Right cardiac atrium (tissue), 5 donors: ENCODE measurements at places on chromosomes 11 and 22. TPM values are rescaled to one million over a fixed set of nuclear protein-coding genes. Genes with fewer than 3 reads are reported as not detected.
A peak's percentile ranks its signal among the peaks of the same experiment; 100 is the strongest.

FZD4 gene
- 13.9 TPM for polyA plus RNA-seq

OR52N4 gene
- polyA plus RNA-seq = not detected

MPZL3 gene
- 0.77 TPM for polyA plus RNA-seq

SLC35C1 gene
- polyA plus RNA-seq = 7.3 TPM

GRCh38 chr22:24554313-24555164 lies at the start of gene GUCD1:
GUCD1 (minus strand) TSS chr22:24555138; CDS start chr22:24554991, 147 bp downstream.
- DNase-seq = no peak

GRCh38 chr22:49638001-49638400 lies 189.7 kb downstream of the BRD1 start:
- DNase-seq = peak; percentile 42

VSIG10L2 gene
- polyA plus RNA-seq = 0.29 TPM

GRCh38 chr11:5486421-5486820 lies 2.1 kb upstream of the OR52D1 start:
- DNase-seq = no peak

- no peak for DNase-seq
Observed at GRCh38 chr11:19648321-19648720, 64.3 kb upstream of the NAV2 start.

DNA sequence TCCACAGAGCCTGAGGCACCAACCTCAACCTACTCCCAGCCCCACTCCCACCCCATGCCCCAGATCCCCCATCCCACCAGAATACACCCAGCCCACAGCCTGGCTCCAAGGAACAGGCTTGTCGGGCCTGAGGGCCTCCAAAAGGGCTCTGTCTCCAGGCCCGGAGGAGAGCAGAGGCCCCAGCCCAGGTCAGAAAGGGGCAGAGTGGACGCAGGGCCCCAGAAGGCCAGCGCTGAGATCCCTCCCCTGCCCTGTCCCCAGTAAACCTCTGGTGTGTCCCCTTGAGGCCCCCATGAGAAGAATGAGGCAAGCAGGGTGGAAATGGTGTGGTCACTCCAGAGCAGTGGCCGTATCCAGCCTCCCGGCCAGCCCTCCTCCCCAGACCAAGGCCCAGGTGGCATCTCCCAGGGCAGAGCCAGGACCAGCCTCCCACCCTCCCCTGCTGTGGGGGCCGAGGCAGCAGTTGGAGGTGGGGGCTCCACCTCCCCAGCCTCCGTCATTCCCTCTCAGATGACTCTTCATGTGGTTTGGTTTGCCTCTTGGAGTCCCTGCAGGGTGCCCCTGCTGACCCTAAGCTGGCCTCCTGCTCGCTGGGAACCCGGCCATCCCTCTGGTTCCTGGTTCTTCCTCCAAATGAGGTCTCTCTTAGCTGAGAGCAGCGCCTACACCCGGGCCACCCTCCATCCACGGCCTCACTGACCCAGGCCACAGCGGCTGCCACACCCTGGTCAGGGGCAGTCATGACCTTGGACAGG lies 195.0 kb downstream of the IGLL1 start:
- no peak for DNase-seq

- no peak for DNase-seq
Observed at GRCh38 chr11:107704451-107704850, 7.4 kb downstream of the SLN start.

DNA sequence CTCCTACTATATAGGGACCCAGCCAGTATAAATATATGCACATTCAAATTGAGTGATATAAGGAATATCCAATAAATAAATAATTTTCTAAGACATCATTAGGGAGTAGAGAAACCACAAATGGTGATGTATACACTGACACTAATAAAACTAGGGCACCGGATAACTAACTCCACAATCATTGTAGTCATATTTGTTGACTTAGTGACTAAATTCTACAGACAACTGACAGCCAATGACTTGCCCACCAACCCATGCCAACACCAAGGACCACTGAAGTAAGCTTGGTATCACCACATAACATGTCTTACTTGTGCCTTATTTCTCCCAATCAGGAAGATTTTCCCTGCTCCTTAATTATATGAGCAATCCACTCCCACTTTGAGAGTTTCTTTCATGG lies 139.6 kb upstream of the TRPC6 start:
- DNase-seq = no peak
